ENCODE measurements at places on chromosomes 13 and 19.

- no peak for DNase-seq
These were observed 9.8 kb upstream of the ALOX5AP start for GRCh38 chr13:30725326-30726085.

GRCh38 chr19:40778706-40779284, 748 bp downstream of the RAB4B start:
- DNase-seq, result no peak

- no peak for DNase-seq
These were observed at the start of gene DAND5 for GRCh38 chr19:12969292-12969988. Gene DAND5, plus strand, starts transcription at chr19:12969576. Its CDS starts 85 bp downstream, at chr19:12969661.

DNA sequence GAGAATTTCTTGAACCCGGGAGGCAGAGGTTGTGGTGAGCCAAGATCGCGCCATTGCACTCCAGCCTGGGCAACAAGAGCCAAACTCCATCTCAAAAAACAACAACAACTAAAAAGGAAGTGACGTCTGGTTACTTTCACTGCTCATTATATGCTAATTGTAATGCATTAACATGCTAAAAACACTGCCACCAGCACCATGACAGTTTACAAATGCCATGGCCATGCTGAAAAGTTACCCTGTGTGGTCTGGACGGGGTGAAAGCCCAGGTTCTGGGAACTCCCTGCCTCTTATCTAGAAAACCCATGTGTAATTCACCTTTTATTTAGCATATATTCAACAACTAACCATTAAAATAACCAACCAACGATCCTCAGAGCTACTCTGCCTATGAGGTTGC, 28.1 kb downstream of the CPT1C start:
- no peak for DNase-seq

DNA sequence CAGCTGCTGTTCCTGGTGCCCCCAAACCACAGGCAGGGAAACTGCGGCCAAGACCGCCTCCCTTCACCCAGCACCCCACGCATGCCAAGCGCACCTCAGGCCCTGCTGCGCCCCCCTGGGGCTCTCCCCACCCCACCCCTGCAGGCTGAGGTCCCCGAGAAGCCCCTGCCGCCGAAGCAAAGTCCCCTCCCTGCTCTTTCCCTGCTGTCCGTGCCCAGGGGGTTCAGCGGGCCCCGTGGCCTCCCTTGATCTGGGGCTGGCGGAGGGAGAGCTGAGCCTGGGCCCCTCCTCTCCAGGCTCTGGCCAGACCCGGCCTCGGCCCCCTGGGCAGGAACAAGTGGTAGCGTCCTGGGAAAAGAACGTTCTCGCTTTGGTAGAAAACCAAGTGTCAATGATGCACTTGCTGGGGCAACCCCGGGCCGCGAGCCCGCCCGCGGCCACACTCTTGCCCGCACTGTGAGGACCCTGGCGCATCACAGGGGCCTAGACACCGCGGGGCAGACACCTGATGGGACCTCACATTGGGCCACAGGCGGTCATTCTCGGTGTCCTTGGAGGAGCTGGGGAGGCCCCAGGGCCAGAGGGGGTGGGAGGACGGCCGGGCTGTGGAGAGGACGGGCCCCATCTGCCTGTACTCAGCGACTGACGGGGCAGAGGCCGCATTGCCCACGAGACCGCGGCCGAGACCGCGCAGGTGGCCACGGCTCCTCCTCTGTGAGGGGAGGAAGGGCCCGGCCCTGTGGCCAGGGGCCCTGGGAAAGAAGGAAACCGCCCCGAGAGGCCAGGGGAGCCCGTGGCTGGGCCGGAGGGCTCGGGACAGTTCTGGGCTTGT, 29.0 kb downstream of the GPX4 start:
- DNase-seq, result peak; percentile 16

DNA sequence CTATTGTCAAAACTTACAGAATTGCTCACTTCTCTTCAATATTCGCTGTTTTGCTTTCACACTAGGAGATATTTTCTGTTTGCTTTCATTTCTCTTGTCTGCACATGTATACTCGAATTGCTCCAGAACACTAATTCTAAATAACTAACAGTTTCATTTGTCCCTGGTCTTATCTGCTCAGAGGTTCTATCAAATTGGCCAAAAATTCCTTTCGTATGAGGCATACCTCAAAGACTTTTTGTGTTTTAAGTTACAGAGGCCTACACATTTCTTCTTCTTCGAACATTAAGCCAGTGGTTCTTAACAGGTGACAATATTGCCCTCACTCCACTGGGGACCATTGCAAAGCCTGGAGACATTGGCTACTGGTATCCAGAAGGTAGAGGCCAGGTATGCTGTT, 1314.6 kb downstream of the EFNB2 start:
- no peak for DNase-seq

- DNase-seq, result no peak
These were observed 298.2 kb downstream of the POU4F1 start for GRCh38 chr13:78305171-78305570.

DNA sequence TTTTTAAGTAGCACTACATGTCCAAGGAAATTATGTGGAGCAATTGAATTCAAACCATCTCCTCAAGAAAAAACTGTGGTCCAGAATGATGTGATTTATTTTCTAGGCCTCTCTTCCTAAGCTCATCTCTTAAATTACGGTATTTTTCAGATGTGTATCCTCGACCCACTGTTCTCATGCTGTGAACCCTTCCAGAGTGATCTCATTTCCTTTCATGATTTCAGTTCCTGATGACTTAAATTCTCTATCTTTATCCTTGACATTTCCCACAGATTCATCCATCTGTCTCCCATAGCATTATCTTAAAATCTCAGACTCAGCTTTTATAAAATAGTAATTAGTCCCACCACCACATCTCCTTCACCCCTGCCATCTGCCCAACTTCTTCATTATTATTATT, 117.6 kb upstream of the SPRY2 start:
- DNase-seq, result no peak

GRCh38 chr19:40594255-40594654, 6.9 kb upstream of the LTBP4 start:
- DNase-seq, result no peak

GRCh38 chr13:59672445-59672844, 491.3 kb downstream of the DIAPH3 start:
- DNase-seq, result no peak

- no peak for DNase-seq
These were observed 148.9 kb downstream of the DCT start for GRCh38 chr13:94330552-94331071.

GRCh38 chr13:105159841-105160240, 1375.6 kb downstream of the EFNB2 start:
- DNase-seq, result no peak

GRCh38 chr19:18098891-18099622, 1.5 kb downstream of the MAST3 start:
- peak; percentile 41 for DNase-seq

GRCh38 chr13:112111239-112111857, 44.4 kb downstream of the SOX1 start:
- DNase-seq, result no peak

DNA sequence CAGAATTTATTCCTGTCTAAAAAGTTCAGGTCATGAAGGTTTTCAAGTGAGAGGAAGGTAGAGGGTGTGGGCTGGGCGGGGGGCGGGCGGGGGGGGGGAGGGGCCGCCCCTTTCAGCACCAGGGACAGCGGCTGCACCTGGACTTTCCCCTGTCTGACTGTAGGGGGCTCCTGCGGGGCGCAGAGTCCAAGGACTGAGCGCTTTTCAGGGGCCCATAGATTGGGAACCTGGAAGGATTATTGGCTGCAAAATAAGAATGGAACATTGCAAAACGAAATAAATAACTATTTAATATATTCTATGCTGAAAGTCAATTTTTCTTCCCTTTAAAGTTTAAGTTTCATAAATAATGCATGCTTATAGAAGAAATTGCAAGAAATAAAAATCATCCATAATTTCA, 8.9 kb upstream of the CYP4F3 start:
- no peak for DNase-seq

DNA sequence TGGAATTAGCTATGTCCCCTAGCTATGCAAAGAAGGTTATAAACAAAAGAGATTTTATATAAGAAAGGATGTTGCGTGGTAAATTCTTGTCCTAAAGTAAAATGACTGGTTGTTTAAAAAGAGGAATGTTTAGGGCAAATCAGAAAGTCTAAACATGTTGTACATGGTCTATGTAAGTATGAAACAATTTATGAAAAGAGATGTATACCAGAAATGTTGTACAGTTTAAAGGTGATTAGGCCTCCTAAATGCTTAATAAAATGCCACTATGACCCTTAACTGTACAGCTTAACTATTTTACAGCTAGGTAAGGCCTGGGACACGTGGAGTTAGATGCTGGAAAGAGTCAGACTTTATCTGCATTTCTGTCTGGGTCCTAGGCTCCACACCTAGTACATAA, 775.9 kb upstream of the KLHL1 start:
- no peak for DNase-seq

DNA sequence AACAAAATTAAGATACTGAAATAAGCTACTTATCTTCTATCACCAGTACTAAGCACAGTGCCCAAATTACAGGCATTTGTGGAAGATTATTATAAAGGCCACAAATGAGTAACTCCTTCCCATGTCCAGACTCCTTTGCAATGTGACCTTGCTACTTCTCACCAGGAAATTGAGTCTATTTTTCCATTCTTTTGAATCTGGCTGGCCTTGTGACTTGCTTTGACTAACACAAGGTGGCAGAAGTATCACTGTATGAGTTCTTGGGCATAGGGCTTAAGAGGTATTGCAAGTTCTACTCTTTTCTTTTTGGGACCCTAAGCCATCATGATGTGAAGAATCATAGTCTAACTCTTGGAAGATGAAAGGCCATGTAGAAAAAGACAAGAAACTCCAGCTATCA, 49.9 kb downstream of the UGGT2 start:
- DNase-seq, result no peak

GRCh38 chr19:51110666-51110971, 2.4 kb upstream of the CTU1 start:
- DNase-seq, result no peak

- no peak for DNase-seq
These were observed 175.5 kb upstream of the SERP2 start for GRCh38 chr13:44197791-44198770.

DNA sequence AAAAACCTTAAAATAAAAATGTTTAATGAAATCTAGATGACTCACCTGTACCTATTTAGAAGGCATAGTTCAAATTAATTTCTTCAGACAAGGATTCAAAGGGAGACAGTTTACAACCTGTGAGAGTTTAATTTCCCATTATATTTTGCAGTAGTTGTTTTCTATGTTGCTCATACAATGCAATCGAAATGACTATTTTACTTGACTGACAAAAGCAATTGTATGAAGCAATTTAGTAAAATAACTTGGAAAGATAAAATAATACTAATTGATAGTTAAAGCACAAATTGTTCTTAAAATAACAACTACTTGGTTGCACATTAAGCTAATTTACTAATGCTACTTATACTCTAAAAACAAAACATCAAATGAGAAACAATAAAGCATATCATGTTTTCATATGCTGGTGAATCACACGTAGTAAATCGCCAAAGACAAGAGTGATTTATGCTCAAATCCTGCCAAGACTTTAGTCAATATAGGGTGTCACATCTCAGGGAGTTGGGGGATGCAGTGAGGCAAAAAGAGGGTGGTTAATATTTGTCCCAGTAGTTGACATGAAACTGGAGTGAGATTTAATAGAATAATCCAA, 6.4 kb downstream of the DACH1 start:
- no peak for DNase-seq

- no peak for DNase-seq
These were observed 7.0 kb downstream of the PDX1 start for GRCh38 chr13:27926644-27927434.

DNA sequence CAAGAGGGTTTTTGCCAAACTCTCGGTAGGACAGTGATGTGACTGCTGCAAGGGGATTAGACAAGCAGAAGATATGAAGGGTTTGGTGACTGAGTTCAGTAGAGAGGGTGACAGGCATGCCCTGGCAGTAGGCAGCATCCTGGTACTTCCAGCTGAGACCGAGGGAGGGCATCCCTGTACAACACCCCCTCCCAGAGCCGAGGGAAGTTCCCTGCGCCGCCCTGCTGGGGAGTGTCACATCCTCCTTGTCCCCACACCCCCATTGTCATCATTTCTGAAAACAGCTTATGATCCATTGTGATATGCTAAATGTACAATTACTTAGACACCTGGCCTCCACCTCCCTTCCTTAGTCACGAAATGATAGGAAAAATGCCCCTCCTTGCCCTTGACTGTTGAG, 14.6 kb downstream of the ZNF544 start:
- no peak for DNase-seq

- no peak for DNase-seq
These were observed 25.0 kb upstream of the C1QTNF9B start for GRCh38 chr13:23922005-23922932.

GRCh38 chr13:98216135-98216565, 39.1 kb upstream of the RNF113B start:
- no peak for DNase-seq

DNA sequence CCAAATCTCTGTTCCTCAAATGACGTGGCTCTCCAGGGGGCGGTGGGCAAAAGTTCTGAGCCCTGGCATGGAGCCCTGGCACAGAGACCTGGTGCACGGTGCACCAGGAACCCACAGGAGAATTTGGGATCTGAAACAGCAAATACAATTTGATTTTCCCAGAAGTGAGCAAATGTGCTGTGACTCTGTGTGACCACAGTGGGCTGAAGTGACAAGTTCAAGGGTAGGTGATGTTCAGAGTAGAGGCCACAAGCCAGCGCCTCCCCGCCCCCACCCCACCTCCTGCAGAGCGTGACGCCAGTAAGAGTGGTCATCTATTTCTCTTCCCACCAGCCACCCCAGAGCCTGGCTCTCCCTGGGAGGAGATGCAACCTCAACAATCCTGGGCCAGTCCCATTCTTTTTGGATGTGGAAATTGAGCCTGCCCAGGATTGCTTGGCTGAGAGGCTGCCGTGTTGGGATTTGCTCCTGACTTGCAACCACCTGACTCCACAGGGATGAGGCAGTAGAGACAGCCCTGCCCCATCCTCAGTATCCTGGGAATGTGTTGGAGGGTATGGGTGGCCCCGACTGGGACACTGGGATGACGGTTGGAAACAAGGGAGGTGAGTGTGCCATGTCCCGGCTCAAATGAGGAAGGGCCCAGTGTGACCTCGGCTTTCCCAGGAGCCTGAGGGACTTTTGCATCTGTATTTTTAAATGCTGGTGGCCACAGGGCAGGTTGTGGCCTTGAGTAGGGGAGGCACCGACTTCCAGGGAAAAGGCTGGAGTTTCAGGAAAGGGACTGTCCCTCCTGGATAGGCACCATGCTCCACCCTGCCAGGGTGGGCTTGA, 11.1 kb upstream of the BCL3 start:
- DNase-seq, result no peak

DNA sequence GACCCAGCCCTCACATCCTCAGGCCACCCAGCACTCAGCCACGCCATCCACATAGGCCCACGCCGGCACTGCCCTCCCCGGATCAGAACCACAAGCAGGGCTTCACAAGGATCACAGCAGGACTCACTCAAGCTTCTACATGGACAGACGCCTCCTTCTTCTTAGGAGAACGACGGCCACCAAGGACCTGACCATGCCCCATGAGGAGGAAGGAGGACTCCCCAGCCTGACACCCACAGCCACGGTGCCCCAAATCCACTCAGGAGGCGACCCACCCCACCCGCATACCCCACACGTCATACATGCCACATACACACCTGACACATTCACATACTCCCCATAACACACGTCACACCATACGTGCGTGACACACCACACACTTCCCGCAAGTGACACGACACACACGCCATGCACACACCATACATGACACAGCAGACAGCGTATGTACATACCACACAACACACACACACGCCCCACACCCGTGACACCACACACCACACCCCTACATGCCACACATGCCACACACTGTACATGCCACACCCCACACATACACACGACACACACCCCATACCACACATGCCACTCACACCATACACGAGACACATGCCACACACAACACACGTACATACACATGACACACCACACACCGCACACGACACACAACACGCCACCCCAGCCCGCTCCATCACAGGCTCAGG, 50.4 kb downstream of the MLLT1 start:
- DNase-seq, result no peak
